ENCODE measurements at places on chromosomes 7 and 10.

- H3K4me1 ChIP-seq = no peaks in the 10 kb centered on the region
- H3K36me3 ChIP-seq = no peaks in the 10 kb centered on the region
- H3K27me3 ChIP-seq = no peaks in the 10 kb centered on the region
- no peak overlapping the region for H3K4me3 ChIP-seq
- no peak overlapping the region for H3K27ac ChIP-seq
These were observed 865.4 kb upstream of the MBL2 start for GRCh38 chr10:53638006-53638405.

GRCh38 chr7:10022957-10023356 lies 950.7 kb upstream of the PHF14 start:
- no peaks in the 10 kb centered on the region for H3K4me1 ChIP-seq
- H3K27me3 ChIP-seq = no peaks in the 10 kb centered on the region
- no peak overlapping the region for H3K27ac ChIP-seq
- H3K4me3 ChIP-seq = no peak overlapping the region
- H3K36me3 ChIP-seq = no peaks in the 10 kb centered on the region

- H3K4me3 ChIP-seq = no peak overlapping the region
- H3K36me3 ChIP-seq = no peaks in the 10 kb centered on the region
These were observed 346.7 kb upstream of the ANKRD30A start for GRCh38 chr10:36778651-36779050.

DNA sequence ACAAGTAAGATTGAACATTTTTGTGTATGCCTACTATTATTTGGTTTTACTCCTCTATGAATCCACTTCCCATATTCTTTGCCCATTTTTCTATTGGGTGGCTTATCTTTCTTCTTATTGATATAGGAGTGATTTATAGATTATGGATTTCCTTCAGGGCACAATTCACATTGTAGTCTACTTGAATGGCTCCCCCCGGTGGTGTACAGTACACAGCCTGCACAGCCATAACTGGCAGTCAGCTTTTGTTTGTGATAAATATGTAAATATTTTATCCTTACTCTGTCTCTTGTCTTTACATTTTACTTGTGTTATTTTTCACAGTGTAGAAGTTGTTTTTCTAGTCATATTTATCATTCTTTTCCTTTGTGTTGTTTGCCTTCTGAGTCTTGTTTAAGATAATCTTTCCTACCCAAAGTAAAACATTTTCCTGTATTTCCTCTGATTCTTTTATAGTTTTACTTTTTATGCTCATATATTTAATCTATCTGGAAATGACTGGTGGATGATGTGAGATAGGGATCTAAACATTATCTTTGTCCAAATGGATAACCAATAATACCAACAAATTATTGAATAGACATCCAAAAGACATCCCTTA lies 23.9 kb upstream of the CALD1 start:
- peak; percentile 45 for DNase-seq
- H3K27me3 ChIP-seq = no peaks in the 10 kb centered on the region
- no peak overlapping the region for H3K27ac ChIP-seq
- H3K4me3 ChIP-seq = no peak overlapping the region
- no peaks in the 10 kb centered on the region for H3K36me3 ChIP-seq

GRCh38 chr10:70315276-70315675 lies 31.5 kb upstream of the NPFFR1 start:
- H3K4me3 ChIP-seq = no peak overlapping the region
- no peaks in the 10 kb centered on the region for H3K4me1 ChIP-seq
- H3K27ac ChIP-seq = no peak overlapping the region
- no peak for DNase-seq

DNA sequence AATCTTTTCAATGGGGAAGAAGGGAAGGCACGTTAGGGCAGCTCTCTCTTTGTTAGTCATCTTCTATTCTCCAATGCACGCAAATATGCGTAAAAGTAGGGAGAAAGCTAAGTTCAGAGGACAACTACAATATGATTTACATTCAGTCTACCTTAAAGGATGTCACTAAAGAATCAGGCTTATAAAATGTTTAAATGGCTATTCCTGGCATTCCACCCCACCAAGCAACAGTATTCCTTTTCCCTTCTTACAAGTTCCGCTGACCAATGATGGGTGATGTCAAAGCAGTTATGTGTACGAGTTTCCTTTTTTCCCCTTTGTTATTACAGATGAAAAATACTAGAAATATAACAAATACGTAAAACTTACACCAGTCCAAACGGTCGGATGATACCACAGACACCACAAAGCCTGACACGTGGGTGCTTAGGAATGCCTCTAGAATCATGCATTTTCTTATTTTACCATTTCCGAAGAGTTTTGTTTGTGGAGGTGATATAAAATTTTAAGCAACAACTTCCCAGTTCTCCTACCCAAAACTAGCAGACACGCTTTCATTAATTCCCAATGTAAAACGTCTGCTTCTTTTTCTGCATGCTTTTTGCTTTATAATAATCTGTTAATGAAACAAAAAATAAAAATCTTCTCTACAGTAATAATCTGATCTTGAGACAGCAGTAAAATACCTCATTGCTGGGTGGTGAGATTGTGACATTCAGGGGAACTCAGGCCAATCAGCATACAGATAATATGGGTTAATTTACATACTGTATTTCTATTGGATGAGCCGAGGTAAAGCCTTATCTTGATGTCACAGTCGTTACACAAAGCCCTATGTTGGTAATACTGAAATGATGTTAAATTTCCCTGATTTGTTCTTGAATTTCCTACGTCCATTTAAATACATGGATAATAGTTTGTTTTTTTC lies 708 bp upstream of the GPR85 start:
- no peaks in the 10 kb centered on the region for H3K36me3 ChIP-seq
- H3K27me3 ChIP-seq = peaks cover 23% of the 10 kb centered on the region
- H3K4me1 ChIP-seq = peaks cover 10% of the 10 kb centered on the region
- H3K4me3 ChIP-seq = no peak overlapping the region
- DNase-seq = peak; percentile 16

GRCh38 chr10:101321073-101321472 lies 32.9 kb upstream of the BTRC start:
- no peaks in the 10 kb centered on the region for H3K27me3 ChIP-seq
- no peaks in the 10 kb centered on the region for H3K4me1 ChIP-seq
- no peaks in the 10 kb centered on the region for H3K36me3 ChIP-seq
- no peak overlapping the region for H3K4me3 ChIP-seq

DNA sequence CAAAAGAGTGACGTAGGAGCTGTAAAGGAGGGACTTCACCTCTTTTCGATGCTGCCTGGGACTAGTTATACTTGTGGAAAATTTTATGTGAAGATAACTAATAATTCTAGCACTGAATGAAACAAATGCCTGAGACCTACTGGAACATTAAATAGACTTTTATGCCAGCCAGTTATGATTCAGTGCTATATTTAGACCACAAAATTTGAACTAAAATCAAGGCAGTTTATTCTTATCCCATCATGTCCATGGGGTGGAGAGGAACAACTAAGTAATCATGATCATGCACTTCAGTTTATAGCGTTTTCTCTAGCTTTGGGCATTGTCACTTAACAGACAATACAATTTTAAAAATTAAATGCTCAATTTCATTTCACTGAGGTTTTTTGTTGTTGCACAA lies 76.7 kb downstream of the ZEB1 start:
- H3K27ac ChIP-seq = no peak overlapping the region
- H3K4me1 ChIP-seq = no peaks in the 10 kb centered on the region
- peaks cover 4% of the 10 kb centered on the region for H3K36me3 ChIP-seq
- H3K27me3 ChIP-seq = no peaks in the 10 kb centered on the region
- H3K4me3 ChIP-seq = no peak overlapping the region

DNA sequence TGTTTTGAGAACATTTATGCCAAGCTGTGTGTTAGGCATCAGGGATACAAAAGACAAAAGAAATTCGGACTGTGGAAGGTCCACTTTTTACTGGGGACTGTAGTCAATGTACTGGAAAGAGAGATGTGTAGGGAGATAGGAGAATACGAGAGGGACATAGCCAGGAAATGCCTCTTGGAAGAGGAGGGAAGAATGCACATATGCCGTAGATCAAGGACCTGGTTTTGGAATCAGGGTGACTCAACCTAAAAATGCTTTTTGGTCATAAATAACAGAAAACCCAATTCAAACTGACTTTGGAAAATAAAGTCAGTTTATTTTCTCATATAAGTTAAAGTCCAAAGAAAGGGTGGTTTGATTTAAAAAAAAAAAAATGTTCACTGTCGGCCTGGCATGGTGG lies 140.3 kb upstream of the TCF7L2 start:
- no peaks in the 10 kb centered on the region for H3K36me3 ChIP-seq
- H3K4me3 ChIP-seq = no peak overlapping the region
- no peaks in the 10 kb centered on the region for H3K4me1 ChIP-seq
- H3K27ac ChIP-seq = no peak overlapping the region
- no peaks in the 10 kb centered on the region for H3K27me3 ChIP-seq
- DNase-seq = no peak

DNA sequence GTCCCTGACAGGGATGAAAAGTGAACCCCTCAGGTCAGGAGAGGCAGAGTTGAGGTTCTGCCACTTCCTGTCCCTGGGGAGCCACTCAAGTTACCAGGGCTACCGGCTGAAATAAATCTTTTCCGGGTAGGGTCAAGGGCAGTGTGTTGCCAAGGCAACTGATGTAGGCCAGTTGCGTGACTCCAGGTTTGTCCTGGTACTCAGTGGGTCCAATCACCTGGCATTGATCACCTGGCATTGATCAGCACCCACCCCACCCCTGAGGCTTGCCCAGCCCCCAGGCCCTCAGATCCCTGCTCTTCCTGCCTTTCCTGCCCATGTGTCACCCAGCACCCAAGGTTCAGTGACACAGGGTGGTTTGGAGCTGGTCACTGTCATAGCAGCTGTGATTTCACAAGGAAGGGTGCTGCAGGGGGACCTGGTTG lies 5.9 kb downstream of the SAP25 start:
- H3K4me3 ChIP-seq = no peak overlapping the region
- peak overlapping the region; percentile 34 for H3K27ac ChIP-seq
- no peaks in the 10 kb centered on the region for H3K27me3 ChIP-seq
- peaks cover 62% of the 10 kb centered on the region for H3K4me1 ChIP-seq
- DNase-seq = no peak

- H3K27me3 ChIP-seq = no peaks in the 10 kb centered on the region
- DNase-seq = no peak
- no peaks in the 10 kb centered on the region for H3K36me3 ChIP-seq
- H3K4me1 ChIP-seq = no peaks in the 10 kb centered on the region
These were observed 94.6 kb downstream of the FANK1 start for GRCh38 chr10:125990974-125991373.

DNA sequence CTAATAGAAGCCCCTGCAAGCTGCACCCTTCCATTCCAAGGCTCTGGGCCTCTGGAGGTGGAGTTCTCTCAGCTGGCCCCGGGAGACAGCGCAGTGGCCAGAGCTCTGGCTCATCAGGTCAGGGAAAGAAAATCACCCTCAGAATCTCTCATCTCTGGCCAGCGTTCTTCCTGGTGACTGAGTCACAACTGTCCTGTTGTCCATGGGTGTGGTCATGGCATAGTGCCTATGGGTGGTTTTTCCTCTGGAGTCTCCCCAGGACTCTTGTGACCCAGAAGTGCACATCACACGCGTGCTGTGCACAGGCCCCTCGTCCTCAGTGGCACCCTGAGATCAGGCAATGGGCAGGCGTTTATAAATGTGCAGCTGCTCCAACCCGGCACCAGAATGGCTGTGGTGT lies 27.4 kb upstream of the FXYD4 start:
- H3K4me3 ChIP-seq = no peak overlapping the region
- no peaks in the 10 kb centered on the region for H3K27me3 ChIP-seq
- no peak for DNase-seq
- H3K4me1 ChIP-seq = peaks cover 31% of the 10 kb centered on the region

DNA sequence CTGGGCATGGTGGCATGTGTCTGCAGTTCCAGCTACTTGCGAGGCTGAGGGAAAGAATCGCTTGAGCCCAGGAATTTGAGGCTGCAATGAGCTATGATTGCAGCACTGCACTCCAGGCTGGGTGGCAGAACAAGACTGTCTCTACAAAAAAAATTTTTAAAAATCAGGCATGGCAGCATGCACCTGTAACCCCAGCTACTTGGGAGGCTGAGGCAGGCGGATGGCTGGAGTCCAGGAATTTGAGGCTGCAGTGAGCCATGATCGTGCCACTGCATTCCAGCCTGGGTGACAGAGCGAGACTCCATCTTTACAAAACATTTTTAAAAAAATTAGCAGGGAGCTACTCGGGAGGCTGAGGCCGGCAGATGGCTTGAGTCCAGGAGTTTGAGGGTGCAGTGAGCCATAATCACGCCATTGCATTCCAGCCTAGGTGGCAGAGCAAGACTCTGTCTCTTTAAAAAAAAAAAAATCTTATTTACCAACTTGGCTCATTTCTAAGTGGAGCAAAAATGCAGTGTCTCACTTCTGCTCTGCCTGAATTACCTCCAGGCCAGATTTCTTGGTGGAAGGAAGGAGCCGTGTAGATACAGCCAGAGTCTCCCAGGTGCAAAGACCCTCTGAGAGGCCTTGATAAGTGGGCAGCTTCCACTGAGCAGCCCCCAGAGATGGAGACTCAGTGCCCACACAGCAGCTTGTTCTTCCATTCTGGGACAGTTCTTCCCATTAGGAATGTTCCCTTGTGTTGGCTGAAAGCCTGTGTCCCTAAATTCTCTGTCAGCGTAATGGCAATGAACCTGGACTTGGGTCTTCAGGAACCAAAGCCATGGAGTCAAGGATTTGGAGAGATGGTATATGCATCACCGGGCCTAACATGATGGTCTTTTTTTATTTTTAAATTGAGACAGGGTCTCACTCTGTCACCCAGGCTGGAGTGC lies 30.0 kb downstream of the GTF2IRD1 start:
- no peaks in the 10 kb centered on the region for H3K4me1 ChIP-seq
- no peaks in the 10 kb centered on the region for H3K36me3 ChIP-seq
- no peak overlapping the region for H3K27ac ChIP-seq
- H3K27me3 ChIP-seq = peaks cover 6% of the 10 kb centered on the region
- no peak overlapping the region for H3K4me3 ChIP-seq

- no peak for DNase-seq
- H3K4me1 ChIP-seq = no peaks in the 10 kb centered on the region
- no peak overlapping the region for H3K4me3 ChIP-seq
- H3K27me3 ChIP-seq = no peaks in the 10 kb centered on the region
These were observed 119.8 kb downstream of the SMURF1 start for GRCh38 chr7:99024066-99024465.

DNA sequence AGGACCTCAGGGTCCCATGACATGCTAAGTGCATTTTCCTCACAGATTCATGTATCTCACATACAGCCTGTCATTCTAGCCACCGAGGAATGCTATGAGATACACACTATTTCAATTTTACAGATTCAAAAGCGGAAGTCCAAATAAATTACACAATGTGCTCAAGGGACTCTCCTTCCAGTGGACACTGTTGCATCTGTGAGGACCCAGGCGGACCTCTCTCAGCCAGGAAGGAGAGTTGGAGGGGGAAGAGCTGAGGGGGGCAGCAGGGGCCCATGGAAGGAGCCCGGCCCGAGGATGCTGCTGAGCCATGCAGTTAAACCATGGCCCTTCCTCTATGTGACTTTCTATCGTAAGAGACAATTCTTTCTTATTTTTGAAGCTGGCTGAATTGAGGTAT lies 93.6 kb downstream of the VOPP1 start:
- peaks cover 68% of the 10 kb centered on the region for H3K4me1 ChIP-seq
- H3K4me3 ChIP-seq = no peak overlapping the region
- H3K27me3 ChIP-seq = no peaks in the 10 kb centered on the region
- H3K36me3 ChIP-seq = peaks cover 14% of the 10 kb centered on the region
- H3K27ac ChIP-seq = no peak overlapping the region

GRCh38 chr10:70893227-70894006 lies 5.1 kb upstream of the PCBD1 start:
- H3K27ac ChIP-seq = no peak overlapping the region
- DNase-seq = no peak
- H3K36me3 ChIP-seq = no peaks in the 10 kb centered on the region
- H3K27me3 ChIP-seq = no peaks in the 10 kb centered on the region
- peaks cover 5% of the 10 kb centered on the region for H3K4me1 ChIP-seq

Data from CD4-positive, alpha-beta T cell (primary cell).